Cardiac atrium fibroblast (primary cell): ENCODE measurements at places on chromosomes 4 and X. TPM values are rescaled to one million over a fixed set of nuclear protein-coding genes. Genes with fewer than 3 reads are reported as not detected.

Gene L1CAM
- 2.9 and 8.6 TPM in 2 replicates for total RNA-seq

Gene SSX1
- not detected in 2 replicates for total RNA-seq

Gene MAGED4
- 19.8 and 133 TPM in 2 replicates for total RNA-seq

Gene RXFP1
- 0.32 and 0.36 TPM in 2 replicates for total RNA-seq

Gene PCGF3
- total RNA-seq = 36.8 and 41.5 TPM in 2 replicates

Gene MBNL3
- total RNA-seq = 5.2 and 7.0 TPM in 2 replicates

Gene KCND1
- 0.81 and 1.4 TPM in 2 replicates for total RNA-seq
